ENCODE measurements at places on chromosomes 2 and 18. TPM values are rescaled to one million over a fixed set of nuclear protein-coding genes. Genes with fewer than 3 reads are reported as not detected.

- no peaks in the 10 kb centered on the region for H3K36me3 ChIP-seq
- no peak for DNase-seq
- no peak overlapping the region for H3K27ac ChIP-seq
- H3K4me3 ChIP-seq: no peak overlapping the region
- no peaks in the 10 kb centered on the region for H3K27me3 ChIP-seq
Measured at GRCh38 chr2:16013359-16013911, 73.1 kb downstream of the MYCN start.

DNA sequence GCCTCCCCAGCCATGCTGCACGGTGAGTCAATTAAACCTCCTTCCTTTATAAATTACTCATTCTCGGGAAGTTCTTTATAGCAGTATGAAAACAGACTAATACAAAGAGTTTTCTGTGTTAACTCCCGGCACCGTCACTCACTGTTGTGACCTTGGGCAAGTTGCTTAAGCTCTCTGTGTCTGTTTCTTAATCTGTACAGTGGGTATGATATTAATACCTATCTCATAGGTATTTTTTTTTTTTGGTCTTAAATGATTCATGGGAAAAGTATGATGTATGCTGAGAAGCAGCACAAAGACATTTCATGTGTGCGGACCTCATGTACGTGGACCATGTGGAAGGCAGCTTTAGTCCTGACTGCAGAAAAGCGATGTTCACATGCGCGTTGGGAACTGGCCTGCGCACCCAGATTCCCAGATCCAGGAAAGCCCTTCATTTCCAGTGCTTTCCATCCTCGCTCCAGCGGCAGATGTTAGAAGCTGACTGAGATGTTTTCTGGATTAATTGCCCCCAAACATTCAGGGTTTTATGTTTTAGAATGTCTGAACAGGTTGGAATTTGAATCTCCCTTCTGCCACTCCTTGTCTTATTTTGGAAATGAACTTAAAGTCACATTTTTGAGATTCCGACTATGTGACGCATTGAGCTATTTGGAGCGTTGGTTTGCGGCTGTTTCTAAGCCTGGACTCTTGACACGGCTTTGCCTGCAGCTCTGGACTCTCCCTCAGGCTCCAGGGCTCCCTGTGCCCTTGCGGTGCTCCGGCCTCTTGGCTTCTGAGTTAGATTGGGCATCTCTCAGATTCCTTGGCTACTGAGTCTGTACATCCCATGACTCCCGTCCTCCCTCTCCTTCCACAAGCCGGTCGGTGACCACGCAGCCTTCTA lies 61.4 kb downstream of the SLC4A3 start:
- no peak for DNase-seq
- no peaks in the 10 kb centered on the region for H3K36me3 ChIP-seq
- H3K27ac ChIP-seq: peak overlapping the region; percentile 84
- H3K4me1 ChIP-seq: peaks cover 52% of the 10 kb centered on the region
- no peaks in the 10 kb centered on the region for H3K27me3 ChIP-seq
- H3K4me3 ChIP-seq: peak overlapping the region; percentile 57

The NEMP2 gene
- total RNA-seq: 3.2 TPM

DNA sequence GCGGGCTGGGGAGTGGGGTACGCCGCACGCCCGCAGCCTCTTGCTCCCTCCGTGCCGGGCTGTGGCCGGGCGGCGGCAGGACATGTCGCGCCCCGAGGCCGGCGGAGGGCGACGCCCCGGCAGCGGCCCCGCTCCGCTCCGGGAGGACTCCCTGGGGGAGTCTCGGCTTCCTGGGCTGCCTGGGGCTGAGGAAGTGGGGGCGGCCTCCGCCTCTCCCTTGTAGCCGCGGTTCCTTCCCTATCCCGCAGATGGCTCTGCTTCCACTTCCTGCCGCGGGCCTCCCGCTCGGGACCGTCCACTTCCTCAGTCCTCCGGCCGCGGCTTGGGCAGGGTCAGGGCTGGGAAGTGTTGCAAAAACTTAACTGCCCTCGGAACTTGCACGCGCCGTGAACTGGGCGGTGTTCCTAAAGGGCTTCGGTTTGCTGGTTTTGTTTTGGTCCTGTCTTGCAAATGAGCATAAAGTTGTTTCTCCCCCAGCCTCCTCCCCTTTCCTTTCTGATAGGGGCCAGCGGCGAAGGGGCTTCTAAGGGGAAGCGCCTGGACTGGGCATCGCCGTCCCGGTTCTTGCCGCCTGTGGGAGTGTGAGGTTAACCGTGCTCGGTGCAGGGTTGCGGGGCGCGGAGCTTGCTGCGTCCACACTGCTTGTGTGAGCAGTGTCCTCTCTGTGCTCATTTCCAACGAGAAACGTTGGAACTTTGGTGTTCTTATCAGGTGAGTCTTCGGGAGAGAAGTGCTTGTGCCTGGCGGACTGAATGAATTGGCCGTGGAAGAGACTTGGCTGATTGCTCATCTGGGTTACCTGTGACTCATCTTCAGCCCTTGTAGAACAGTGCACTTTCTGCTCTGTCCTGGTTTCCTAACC lies 600 bp downstream of the RALB start:
- DNase-seq: peak; percentile 25
- H3K27ac ChIP-seq: peak overlapping the region; percentile 81
- peaks cover 19% of the 10 kb centered on the region for H3K4me1 ChIP-seq

The CHRNG gene
- total RNA-seq: not detected

The AMMECR1L gene
- total RNA-seq: 18.6 TPM

The CERS6 gene
- total RNA-seq: 13.7 TPM

GRCh38 chr2:220707261-220707660 lies 864.8 kb downstream of the EPHA4 start:
- no peak overlapping the region for H3K4me3 ChIP-seq
- H3K27ac ChIP-seq: no peak overlapping the region
- no peaks in the 10 kb centered on the region for H3K36me3 ChIP-seq
- no peaks in the 10 kb centered on the region for H3K4me1 ChIP-seq

The NR4A2 gene
- 11.5 TPM for total RNA-seq

GRCh38 chr2:85033388-85033787 lies 62.4 kb downstream of the KCMF1 start:
- H3K36me3 ChIP-seq: peaks cover 17% of the 10 kb centered on the region
- H3K27me3 ChIP-seq: no peaks in the 10 kb centered on the region
- H3K4me1 ChIP-seq: no peaks in the 10 kb centered on the region
- H3K27ac ChIP-seq: no peak overlapping the region
- H3K4me3 ChIP-seq: no peak overlapping the region
- DNase-seq: no peak

- no peaks in the 10 kb centered on the region for H3K36me3 ChIP-seq
- no peaks in the 10 kb centered on the region for H3K27me3 ChIP-seq
Measured at GRCh38 chr2:20348542-20348941, 2.1 kb downstream of the PUM2 start.

The VSNL1 gene
- not detected for total RNA-seq

- peak overlapping the region; percentile 45 for H3K27ac ChIP-seq
- no peak overlapping the region for H3K4me3 ChIP-seq
- H3K27me3 ChIP-seq: no peaks in the 10 kb centered on the region
- H3K4me1 ChIP-seq: peaks cover 63% of the 10 kb centered on the region
- DNase-seq: no peak
Measured at GRCh38 chr18:58900015-58900649, 35.5 kb downstream of the ZNF532 start.

DNA sequence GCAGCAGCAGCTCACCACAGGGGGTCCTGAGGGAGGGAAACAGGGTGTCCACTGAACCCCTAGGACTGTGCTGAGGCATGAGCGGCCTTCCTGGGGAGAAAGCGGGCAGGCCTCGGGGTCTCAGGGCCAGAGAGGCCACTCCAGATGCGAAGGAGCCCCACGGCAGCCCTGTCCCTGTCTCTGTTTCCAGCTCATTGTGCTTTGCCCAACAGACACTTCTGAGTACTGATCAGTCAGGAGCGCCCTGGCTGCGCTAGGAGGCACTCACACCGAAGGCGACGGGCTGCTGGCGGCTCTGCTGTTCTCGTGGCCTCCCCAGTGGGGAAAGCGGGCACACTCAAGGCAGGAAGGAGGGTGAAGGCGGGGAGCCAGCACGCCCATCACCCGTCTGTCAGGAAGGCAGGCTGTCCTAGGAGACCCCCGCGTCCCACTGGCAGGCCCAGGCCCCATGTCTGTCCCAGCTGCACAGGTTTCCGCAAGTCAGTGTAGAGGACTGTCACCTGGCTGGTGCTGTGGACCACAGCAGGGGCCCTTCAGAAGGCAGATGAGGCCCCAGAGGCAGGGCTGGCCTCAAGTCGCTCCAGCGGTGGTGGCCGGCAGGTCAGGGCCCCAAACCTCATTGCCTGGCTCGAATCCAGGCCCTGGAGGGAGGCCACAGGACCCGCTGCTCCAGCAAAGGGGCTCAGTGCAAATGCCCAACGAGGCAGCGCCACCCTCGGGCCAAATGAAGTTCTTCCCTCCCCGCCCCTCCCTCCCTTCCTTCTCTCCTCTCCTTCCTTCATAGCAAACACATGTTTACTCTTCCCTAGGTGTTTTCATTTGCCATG lies 6.8 kb downstream of the ESPNL start:
- no peaks in the 10 kb centered on the region for H3K27me3 ChIP-seq
- no peak overlapping the region for H3K27ac ChIP-seq
- no peak for DNase-seq
- H3K4me3 ChIP-seq: no peak overlapping the region
- H3K4me1 ChIP-seq: no peaks in the 10 kb centered on the region
- H3K36me3 ChIP-seq: no peaks in the 10 kb centered on the region

All from thoracic aorta (tissue), 2 donors.